Naive thymus-derived CD8-positive, alpha-beta T cell (primary cell): ENCODE measurements at places on chromosomes 4 and X. TPM values are rescaled to one million over a fixed set of nuclear protein-coding genes. Genes with fewer than 3 reads are reported as not detected.

Gene TMEM271
- polyA plus RNA-seq: not detected

Gene TRIM75
- not detected for polyA plus RNA-seq

GRCh38 chr4:69735119-69735518 lies 25.3 kb downstream of the SULT1B1 start:
- DNase-seq: no peak

Gene PPA2
- polyA plus RNA-seq: 117 TPM

DNA sequence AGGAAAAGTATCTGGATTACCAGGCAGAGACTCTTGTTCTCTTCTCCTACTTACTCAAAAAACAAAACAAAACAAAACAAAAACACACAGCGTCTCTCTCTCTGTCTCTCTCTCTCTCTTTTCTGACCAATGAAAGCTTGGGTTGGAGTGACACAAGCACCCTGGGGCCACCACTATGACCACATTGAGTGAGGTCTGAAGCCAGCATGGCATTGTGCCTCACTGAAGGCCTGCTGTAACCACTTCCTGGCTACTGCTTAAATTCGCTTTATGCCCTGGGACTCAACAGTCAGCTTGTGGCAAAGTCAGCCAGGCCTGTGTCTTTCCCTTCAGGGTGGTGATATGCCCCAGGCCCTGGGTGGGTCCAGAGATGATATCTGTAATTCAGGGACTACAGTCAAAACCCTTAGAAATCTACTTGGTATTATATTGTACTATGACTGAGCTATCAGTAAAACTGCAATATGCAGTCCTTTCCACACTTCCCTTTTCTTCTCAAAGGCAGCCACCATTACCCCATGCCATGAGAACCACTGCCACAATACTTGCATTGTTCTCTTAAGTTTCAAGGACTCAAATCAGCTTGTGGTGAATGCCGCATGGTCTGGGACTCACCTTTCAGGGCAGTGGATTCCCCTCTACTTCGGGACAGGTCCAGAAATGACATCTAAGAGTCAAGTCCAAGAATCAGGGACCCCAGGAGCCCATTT lies 606.8 kb upstream of the KLHL4 start:
- DNase-seq: no peak

Gene CCDC158
- not detected for polyA plus RNA-seq
